HL-60 (cell line): ENCODE measurements at places on chromosomes 12 and 14.

DNA sequence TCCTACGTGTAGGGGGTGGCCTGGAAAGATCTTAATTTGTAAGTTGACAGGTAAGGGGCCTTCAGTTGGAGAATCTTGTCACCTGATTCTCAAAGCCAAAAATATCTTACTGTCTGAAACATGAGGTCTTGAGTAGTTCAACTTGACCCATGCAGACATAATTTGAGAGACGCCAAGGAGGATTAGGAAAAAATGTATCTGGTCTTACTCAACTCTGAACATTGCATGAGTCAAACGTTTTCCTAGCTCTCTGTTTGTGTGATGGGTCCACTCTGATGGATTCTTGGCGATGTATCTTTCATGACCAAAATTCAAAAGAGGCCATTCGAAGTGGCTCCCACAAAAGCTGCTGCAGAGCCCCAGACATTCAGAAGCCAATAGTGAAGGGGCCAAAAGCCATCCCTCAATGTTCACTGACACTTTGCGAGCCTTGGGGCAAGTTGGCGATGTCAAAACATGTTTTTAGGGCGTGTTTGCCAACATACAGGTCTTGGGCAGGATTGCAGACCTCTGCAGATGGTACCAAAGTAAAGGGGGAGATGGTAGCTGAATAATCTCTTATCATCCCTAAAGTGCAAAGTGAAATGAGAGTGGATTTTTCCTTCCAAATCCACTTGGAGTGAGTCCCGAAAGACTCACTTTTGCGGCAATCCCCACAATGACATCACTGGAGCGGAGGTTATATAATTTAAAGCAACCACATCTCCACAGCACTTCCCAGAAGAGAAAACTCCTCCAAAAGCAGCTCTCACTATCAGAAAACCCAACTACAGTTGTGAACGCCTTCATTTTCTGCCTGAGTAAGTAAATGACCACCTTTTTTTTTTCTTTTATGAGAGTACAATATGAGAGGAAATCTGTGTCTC, at the start of gene BDKRB1:
BDKRB1 (plus strand) TSS at position 710 of the 866 bp plus-strand sequence. CDS start 7,473 bp downstream, outside the sequence.
- DNase-seq = no peak

- DNase-seq = no peak
These were observed 33.9 kb downstream of the MIA2 start for GRCh38 chr14:39267608-39268005.

- DNase-seq = peak; percentile 21
These were observed 198.3 kb upstream of the CPNE8 start for GRCh38 chr12:39103552-39104165.

DNA sequence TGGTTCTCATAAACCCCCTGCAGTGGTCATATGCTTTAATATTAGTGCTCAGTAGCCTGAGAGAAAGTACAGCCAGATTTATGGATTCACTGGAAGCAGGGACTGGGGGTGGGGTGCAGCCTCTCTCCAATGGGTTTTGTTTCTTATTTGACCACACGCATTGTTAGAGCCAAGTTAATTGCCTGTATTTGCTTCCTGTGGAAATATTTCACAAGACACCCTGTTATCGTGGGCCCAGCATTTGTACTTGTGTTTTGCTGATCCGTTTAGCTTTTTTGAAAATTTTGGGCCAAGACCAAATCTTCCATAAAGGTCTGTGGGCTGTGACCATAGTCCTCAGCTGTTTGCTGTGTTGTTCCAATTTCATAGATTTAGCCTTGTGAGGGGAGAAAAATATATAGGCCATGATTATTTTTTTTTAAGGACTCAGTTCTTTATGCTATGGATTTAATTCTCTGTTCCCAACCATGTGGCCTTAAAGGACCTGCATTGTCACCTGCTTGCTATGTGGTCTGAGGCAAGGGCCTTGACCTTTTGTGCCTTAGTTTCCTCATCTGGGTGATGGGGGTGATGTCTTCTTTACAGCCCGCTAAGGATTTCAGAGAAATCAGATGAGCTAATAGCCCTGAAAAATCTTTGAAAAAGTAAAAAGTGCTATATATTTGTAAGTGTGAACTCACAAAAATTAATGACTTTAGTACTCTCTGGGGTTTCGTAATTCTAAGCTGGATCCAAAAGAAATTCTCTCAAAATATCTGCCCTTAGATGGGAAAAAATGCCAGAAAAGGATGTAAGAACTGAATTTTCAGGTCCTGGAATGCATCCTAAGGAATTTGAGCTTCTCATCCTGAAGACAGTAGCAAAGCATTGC, 370.2 kb downstream of the DPF3 start:
- DNase-seq = no peak

DNA sequence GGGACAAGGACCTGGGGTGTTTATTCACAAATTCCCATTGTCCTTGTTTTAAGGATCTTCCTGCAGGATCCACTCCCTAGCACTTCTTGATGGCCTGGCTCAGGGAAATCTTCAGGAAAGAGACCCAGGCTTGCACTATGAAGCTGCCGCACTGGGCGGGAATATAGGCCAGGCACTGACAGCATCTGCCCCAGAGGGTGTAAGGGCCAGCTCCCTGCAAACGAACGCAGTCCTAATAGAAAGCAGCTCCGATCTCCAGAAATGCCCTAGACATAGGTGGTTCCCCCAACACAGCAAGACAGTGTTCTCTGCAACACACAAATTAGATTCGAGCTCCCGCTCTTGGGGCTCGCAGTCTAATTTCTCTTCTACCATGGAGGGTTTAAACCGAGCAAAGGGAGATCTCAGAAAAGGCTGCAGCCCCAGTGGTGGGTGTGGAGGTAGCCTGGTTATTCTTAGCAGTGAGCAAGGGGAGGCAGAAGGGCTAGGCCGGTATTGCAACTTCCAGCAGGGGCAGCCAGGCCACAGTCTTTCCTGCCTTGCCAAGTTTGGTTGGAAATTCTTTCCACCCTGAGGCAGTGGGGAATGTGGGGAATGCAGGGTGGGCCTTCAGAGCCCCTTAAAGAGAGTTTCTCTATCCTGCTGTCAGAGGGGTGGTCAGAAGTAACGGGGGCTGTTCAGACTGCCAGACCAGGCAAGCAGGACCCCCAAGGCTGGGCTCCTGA, 16.1 kb upstream of the WSCD2 start:
- DNase-seq = no peak

DNA sequence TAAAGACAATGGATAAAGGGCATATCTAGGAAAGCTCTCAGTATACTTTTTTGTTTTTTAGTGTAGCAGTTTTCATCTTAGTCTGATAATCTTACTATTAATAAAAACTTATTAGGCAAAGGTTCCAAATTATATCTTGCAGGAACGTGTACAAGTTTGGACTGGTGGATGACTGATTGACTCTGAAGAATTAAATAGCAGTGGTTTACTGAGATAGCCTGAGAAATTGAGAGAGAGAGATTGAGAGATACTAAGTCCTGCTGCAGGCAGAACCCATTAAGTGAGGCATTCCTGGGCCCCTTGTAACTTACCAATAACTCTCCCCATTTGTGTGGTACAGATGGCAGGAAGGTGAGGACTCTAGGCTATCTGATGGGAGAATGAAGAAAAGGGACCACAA, 80.2 kb upstream of the SLC38A2 start:
- no peak for DNase-seq

- no peak for DNase-seq
These were observed 652.5 kb upstream of the TBX3 start for GRCh38 chr12:115336506-115336905.

DNA sequence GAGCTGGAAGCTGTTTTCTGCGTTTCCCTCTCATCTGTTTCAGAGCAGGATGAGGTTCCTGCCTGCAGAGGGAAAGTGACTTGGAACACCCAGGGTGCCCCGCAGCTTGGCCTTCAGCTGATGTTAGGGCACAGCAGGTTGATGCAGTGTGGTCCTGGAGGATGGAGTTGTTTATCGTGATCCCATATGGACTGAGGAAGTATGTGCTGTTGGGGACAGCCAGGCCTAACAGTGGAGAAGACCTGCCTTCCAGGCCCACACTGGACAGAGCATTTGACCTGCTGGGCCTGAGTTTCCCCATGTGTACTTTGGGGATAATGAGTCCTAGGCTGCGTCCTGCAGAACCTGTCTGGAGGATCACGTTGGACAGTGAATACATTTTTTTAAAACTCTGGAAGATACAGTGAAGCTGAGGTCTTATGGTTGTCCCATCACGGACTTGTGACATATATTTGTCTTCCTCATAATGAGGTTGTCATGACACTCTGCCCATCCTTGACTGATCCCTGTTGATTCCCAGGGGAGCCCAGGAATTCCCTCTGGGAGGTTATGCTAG, 12.8 kb downstream of the SERPINA1 start:
- no peak for DNase-seq
